DND-41 (cell line): ENCODE measurements at places on chromosomes 4 and X.

GRCh38 chr4:20265726-20266125 lies 14.0 kb downstream of the SLIT2 start:
- DNase-seq: no peak

DNA sequence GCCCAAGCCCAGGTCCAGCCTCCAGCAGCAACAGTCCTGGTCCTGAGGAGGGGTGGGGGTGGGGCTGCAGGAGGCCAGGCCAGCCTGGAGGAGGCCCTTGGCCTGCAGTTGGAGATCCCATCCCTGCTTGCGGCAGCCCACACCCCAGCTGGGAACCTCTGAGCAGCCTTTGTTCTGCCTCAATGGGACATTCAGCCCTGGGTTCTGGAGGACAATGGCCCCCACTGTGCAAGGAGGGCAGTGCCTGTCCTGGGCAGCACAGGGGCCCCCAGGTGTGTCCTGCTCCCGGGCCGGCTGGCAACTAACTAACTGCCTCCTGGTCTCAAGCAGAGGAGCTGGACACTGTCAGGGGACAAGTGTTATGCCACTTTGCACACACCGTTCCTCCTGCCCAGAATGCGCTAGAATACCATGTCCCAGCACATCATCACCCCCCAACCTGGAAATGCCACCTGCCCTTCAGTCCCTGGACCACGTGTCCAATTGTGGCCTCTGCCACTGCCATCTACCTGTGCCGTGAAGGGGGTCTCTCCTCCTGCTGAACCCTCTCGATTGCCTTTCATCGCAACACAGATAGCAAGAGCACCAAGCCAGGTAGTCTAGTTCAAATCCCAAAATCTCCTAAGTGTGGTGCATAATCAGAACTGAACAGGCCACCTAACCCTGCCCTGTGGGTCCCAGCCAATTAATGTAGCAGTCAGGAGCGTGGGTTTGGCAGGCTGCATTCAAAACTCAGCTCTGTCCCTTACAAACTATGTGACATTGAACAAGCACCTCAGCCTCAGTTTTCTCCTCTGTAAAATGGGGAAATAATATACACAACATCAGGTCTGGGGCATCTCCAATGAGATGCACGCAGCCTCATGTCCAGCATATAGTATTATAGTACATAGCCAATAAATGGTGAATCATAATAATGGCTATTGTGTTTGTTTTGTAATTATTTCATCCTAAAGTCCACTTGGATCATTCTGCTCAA lies 8.8 kb downstream of the PPP2R2C start:
- no peak for DNase-seq

DNA sequence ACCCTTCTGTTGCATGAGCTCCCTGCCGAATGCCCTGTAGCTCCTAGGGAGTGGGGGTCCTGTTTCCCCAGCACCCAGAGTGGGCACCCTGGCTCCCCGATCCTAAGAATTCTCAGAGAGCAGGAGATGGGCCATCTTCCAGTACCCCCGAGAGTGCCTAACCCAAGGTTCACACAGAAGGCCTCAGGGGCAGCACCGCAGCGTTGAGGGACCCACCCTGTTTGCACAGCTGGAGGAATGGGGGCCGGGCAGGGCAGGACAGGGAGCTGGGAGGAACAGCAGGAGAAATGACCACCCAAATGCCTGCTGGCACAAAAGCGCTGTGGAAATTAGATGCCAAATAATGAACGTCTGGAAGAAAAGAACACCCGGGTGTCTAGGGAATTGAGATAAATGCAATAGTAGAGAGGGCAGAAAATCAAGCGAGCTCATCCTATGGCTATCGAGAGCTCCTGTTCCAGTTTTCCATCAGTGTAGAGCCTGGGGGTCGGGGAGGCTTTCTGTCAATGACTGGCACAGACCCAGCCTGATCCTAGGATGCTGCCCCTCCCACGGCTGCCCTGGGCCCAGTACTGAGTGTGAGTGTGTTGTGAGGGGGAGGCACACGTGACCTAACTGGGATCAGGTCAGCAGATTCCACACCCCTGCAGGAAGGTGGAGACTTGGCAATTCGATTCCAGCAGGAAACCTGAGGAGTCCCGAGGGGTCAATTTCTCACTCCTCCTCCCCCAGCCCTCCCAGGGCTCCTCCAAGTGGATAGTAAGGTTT lies 25.7 kb downstream of the SEPTIN6 start:
- no peak for DNase-seq

GRCh38 chr4:8508266-8508665 lies 67.7 kb downstream of the TRMT44 start:
- DNase-seq: no peak

DNA sequence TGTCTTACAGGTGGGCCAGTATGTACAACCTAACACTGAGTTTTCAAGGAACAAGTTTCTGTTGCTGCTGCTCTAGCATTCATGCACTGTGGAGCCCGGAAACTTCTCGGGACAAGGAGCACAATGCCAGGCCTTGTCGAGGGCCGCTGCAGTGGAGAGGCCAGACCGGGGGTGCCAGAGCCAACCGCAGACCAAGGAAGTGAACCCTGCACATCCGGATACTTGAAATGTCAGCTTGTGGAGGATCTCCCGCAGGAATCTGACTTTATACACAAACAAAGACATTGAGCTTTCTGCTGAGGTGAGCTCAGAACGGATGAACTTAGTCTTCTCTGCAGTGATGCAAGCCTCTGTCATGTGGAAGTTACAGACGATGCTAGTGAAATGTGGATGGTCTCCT lies 99.5 kb downstream of the ZNF827 start:
- no peak for DNase-seq

- no peak for DNase-seq
These were observed 3.2 kb downstream of the FGF16 start for GRCh38 chrX:77450415-77450814.

- DNase-seq: no peak
These were observed 134.7 kb downstream of the DCLK2 start for GRCh38 chr4:150212927-150213326.

DNA sequence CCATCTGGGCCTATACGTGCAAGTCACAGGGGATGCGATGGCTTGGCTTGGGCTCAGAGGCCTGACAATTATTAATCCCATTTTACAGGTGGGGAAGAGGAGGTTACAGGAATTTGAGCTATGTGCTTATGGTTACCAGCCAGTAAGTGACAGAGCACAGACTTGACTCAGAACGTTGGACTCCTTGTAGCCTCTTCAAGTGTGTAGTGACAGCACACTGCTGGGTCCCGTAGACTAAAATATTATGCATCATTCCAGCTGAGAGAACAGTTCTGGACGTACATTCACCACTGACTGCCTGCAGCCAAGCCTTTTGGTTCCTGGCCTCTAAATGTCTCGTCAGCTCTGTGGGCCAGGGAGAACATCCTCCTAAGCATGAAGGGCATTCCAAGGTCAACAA lies 314.5 kb downstream of the GPAT3 start:
- DNase-seq: no peak

DNA sequence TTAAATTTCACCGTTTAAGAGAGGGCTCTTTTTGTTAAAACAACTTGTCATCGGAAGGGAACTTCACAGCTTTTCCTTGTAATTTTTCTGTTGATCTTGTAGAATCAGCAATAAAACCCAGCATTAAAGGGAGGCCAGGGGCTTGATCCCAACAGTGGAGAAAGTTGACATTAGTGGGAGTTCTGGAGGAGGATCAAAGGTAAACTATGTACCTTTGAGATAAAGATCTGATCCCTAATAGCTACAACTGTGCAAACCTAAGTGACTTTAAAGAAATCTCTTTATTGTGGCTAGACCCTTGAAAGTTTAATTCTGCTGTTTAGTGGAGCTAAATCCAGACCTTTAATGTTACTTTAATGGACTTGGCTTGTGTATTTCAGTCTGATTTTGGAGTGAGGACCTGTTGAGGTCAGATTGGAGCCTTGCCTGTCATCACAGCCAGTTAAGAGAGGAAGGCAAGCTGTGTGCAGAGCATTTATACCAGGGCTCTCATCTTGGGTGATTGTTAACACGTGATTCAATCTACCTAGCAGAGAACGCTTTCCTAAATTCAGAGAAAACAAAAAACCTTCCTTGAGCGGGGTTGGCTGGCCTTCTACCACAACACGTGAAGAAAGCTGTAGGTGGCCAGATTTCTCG lies 1.7 kb downstream of the DOCK11 start:
- DNase-seq: no peak

DNA sequence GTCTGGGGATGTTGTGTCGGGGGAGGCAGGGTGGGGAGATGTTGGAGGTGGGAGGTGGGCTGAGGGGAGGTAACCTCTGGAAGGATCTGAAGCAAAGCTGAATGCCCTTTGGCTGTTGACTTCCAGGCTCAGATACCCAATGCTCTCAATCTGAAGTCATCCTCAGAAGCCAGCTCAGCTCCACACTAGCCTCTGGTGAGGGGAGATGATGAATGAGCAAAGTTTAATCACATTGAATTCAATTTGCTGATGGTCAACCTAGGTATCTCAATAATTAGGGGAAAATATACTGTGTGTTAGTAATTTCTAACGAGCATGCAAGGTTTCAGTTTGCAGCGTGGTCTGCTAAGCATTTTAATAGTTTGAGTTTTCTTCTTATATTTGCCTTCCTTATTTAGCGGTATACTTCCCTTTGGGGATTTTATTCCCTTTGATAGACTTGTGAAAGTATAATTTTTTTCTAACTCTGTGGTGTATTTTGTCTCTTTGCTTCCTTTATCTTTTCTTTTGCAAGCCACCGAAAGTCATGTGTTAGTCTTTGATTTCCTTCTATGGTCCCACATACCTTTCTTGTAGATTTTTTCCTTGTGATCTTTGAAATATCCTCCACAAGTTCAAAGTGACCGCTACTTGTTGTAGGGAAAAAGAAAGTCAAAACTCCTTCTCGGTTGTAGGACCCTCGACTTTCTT lies 146.3 kb upstream of the LEF1 start:
- no peak for DNase-seq

GRCh38 chr4:73432169-73433000 lies 3.6 kb upstream of the AFP start:
- DNase-seq: no peak

DNA sequence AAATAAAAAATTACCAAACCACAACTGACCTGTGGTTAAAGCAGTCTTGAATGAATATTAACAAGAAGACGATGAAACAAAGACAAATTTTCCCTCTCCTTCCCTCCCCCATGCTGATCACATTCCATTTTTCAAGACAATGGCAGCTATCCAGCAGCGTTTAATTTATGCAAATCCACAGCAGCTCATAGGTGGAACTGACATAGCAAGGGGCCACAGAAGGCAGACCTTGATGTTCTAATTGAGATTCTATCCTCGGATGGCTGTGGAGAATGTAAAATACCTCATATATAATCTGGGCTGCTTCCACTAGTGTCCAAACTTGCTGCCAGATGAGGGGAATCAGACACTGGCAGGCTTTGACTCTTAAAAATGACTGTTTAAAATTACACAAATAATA lies 211.5 kb downstream of the CHRDL1 start:
- no peak for DNase-seq

- no peak for DNase-seq
These were observed 5.0 kb downstream of the PITX2 start for GRCh38 chr4:110617646-110618580.

GRCh38 chr4:15738877-15739276 lies 36.0 kb downstream of the BST1 start:
- DNase-seq: no peak

- no peak for DNase-seq
These were observed 23.4 kb downstream of the ELF2 start for GRCh38 chr4:139153411-139154133.

DNA sequence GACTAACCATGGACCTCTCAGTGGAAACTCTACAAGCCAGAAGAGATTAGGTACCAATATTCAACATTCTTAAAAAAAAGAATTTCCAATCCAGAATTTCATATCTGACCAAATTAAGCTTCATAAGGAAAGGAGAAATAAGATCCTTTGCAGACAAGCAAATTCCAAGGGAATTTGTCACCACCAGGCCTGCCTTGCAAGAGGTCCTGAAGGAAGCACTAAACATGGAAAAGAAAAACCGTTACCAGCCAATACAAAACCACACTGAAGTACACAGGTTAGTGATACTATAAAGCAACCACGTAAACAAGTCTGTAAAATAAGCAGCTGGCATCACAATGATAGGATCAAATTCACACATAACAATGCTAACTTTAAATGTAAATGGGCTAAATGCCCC lies 156.6 kb downstream of the FAM13A start:
- DNase-seq: no peak

DNA sequence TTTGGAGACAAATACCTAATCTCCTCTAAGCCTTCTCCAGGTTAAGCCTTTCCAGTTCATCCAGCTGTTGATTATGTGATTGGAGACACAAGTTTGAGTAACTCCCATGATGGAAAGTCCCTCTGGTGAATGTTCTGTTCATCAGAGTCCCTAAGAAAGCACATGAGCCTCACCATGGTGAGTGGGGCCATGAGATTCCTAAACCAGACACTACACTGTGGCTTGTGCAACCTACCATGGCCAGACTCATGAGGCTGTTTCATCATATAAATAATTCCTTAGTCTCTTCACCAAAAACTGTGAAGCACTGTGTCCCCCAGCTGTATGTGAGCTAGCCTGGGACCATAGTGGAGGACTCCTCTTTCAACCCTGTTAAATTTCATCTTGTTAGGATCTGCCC lies 14.4 kb downstream of the PKD2 start:
- no peak for DNase-seq

GRCh38 chr4:80197601-80198440 lies 518 bp downstream of the PRDM8 start:
- no peak for DNase-seq

- DNase-seq: no peak
These were observed 14.2 kb downstream of the CLNK start for GRCh38 chr4:10670321-10670720.

- DNase-seq: peak; percentile 44
These were observed 738.7 kb upstream of the NDST4 start for GRCh38 chr4:115851918-115852766.

GRCh38 chr4:155073852-155074251 lies 134.6 kb upstream of the NPY2R start:
- DNase-seq: no peak

- no peak for DNase-seq
These were observed 3.7 kb downstream of the GPRIN3 start for GRCh38 chr4:89303814-89304388.

DNA sequence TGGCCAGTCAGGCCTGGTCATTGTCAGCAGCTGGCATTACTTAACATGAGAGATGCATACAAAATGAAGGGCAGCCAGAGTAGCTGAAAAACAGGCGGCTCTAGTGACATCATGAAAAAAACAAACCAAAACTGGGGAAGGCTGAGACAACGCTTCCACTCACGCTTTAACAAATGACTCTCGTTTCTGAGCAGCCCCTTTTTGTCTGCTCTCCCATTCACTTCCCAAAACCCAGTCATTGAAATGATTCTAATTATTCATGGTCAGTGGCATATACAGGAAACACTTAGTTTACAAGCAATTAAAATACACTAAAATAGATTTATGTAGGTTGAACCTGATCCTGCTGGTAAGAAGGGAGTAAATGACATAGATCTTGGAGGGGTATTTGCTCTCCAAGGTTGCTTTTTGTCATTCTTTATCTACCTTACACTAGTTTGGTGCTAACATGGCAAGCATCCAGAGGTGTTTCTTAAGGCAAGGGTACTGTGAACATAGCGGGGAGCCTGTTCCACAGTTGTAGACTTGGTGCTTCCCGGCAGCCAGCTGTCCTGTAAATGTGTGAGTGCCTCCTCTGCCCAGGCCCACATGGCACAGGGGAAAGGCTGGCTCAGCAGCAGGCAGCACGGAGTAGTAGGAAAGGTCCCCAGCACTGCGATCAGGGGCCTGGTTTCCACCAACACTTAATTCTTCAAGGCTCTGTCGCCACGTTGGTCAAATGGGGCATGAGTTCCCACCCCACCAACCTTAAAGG lies 61.2 kb upstream of the CITED1 start:
- no peak for DNase-seq
